CD4-positive, alpha-beta T cell treated with Interleukin-17A for 4 hours (primary cell): ENCODE measurements at places on chromosomes 2 and 18.

DNA sequence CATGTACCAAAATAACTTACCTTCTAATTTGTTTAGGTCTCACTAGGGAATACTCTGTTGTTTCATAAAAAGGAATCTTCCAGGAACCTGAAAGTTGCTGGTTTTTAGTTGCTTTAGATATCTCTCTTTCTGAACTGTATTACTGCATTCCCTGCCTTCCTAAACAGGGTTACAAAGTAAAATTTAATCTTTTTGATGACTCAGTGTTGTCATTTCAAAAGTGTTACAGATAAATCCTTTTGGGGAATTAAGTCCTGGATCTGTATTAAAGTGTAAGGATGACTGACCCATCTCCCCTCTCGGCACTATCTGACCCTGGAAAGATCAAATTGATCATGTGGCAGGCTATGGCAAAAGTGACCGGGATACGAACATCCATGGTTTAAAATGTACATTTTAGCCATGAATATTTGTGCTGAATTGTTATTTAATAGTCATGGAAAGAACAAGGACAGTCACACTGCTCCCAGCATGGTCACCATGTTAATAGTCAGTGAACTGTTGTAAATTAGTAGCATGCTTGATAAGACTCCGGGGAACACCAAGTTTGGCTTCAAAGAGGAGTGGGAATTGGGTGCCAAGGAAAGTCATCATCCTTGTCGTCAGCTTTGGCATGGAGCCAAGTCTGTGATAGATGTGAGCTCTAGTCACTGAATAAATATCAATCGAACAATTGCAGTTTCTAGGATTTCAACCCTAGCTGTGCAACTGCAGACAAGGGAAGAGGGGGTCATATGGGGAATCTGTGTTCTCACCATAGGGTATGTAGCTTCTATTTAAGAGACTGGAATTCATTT, 4.2 kb downstream of the PLEKHA3 start:
- DNase-seq: no peak

- no peak for DNase-seq
Measured at GRCh38 chr18:48020337-48021250, 90.1 kb upstream of the SMAD2 start.

DNA sequence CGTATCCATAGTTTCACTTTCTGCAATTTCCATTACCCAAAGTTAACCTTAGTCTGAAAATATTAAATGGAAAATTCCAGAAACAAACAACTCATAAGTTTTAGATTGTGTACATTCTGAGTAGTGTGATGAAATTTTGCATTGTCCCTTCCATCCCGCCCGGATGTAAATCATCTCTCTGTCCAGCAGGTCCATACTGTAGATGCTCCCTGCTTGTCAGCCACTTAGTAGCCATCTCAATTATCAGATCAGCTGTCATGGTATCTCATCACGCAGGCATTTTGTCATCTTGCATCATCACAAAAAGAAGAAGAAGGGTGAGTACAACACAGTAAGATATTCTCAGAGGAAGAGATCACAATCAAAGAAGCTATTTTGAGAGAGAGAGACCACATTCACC, 185.0 kb upstream of the STK17B start:
- no peak for DNase-seq

DNA sequence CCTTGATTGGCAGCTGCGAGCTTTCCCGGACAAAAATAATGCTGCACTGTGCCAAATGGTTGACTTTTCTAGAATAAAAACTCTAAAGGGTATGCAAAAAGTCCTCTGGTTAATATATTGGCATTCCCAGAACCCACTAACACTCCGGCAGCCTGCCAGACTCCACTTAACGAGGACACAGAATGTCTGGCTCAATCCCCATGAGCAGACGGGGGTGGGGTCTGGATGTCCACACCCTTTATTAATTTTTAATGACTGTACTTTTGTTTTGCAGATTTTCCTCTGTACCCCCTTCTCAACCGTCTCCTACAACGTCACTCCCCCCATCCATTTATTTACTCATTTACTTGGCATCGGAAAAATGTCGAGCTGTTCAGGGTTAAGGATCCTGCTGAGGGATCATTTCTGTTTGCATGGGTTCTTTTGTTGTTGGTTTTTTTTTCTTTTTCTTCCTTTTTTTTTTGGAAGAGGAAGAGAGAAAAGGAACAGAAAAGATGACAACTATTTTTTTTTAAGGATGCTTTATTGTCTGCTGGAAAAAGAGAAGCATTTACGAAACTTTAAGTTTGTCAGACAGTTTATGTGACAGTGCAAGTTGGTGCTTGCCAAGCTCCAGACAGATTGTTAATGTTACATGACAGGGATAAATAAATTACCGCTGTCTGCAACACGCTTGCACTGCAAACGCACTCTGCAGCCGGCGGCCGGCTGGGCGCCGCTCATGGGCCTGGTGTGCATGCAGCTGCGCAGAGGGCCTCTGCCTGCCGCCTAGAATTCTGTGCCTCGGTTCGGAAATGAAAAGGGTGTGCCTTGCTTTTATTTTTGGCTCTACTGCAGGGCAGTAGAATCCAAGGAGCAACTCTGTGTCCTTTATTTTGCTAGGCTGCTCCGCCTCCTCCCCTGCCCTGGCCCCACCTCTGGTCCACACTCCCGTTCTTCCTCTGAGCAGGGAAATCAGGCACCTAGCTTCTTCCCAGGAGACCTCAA, 3.6 kb downstream of the LDLRAD4 start:
- no peak for DNase-seq

GRCh38 chr18:57904535-57904934, 101.4 kb upstream of the ATP8B1 start:
- DNase-seq: no peak
